ENCODE measurements at places on chromosomes 3 and 15.

DNA sequence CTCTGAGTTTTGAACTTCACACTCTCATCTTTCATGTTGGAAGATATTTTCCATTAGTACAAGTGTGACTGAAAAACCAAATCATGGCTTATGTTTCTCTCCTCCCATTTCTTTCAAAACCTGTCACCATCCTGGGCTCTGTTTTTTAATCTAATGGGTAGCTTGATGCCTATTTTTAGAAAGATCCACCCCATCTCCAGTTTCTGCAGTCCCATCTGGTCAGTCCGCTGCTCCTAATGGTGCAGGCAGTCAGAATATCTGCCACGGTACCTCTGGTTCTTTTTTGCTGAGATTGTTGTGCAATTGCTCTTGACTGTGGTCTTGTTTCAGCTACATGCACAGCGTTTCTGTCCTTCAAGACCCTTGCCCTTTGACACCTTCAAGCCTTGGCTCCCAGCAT lies 240.9 kb upstream of the CADM2 start:
- no peak for ATAC-seq

- ATAC-seq: peak; percentile 99
Observed at GRCh38 chr3:112074616-112075497, 11.3 kb upstream of the C3orf52 start.

GRCh38 chr15:34327906-34328305 lies 9.7 kb downstream of the SLC12A6 start:
- ATAC-seq: no peak

- no peak for ATAC-seq
Observed at GRCh38 chr15:35746121-35746520, 200.2 kb upstream of the DPH6 start.

DNA sequence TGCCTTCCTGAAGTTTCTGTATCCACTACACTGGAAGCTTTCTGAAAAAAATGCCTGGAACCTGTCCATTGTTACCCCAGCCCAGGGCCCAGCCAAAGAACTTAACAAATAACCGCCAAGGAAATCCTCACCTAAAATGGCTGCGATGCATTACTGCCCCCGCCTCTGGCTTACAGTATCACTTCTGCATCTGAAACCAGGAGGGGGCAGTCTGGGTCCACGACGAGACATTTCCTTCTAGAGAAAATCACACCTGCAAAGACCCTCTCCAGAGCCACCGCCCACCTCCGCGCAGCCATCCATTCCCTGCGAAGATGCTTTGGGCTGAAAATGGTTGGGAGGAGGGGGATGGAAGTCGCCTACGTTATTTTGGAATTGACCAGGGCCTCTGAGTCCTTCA lies 22.4 kb upstream of the CELF6 start:
- peak; percentile 20 for ATAC-seq

- ATAC-seq: peak; percentile 31
Observed at GRCh38 chr3:81484520-81484919, 276.9 kb downstream of the GBE1 start.

DNA sequence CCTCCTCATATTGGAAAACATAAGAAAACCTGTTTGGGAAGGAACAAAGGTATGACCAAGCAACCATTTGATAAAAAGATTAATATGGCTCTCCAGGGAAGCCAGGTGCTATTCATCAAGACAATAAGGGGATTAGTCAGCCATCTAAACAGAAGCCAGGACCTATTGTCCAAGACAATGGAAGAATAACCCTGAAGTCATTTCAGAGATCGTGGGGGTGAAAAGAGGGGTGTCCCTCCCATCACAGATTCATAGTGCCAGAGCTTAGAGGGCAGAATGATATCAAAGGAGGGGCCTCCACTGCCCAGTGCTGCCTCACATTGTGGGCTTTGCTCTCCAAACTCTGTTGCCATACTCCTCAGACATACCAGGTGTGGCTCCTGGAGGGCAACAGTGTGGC lies 73.5 kb downstream of the DAPK2 start:
- ATAC-seq: no peak

- ATAC-seq: no peak
Observed at GRCh38 chr3:59446775-59447465, 397.1 kb upstream of the CFAP20DC start.

GRCh38 chr3:172442606-172443005 lies 5.7 kb downstream of the GHSR start:
- no peak for ATAC-seq

GRCh38 chr3:1404270-1404962 lies 311.6 kb downstream of the CNTN6 start:
- ATAC-seq: no peak

GRCh38 chr3:31055757-31056156 lies 161.3 kb upstream of the GADL1 start:
- ATAC-seq: no peak

DNA sequence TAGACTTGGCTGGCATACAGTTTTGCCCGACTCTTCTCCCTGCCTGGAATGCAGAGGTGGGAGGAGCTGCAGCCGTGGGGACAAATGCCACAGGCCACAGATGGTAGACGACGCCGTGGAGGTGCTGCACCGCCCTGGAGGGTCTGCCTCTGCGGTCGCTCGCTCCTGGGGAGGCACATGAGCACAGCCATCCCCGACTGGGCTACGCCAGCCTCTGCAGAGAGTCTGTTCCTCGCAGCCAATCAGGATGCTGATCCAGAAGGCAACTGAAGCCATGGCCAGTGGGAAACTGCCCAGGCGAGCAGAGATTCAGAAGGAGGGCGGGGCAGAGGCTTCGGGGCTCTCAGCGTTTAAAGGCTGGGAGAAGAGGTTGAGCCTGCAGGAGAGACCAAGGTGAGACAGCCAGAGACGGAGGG lies 11.9 kb upstream of the LRRC15 start:
- ATAC-seq: peak; percentile 100

- no peak for ATAC-seq
Observed at GRCh38 chr3:72591522-72592421, 256.5 kb downstream of the SHQ1 start.

- no peak for ATAC-seq
Observed at GRCh38 chr3:131892331-131892730, 142.5 kb downstream of the CPNE4 start.

DNA sequence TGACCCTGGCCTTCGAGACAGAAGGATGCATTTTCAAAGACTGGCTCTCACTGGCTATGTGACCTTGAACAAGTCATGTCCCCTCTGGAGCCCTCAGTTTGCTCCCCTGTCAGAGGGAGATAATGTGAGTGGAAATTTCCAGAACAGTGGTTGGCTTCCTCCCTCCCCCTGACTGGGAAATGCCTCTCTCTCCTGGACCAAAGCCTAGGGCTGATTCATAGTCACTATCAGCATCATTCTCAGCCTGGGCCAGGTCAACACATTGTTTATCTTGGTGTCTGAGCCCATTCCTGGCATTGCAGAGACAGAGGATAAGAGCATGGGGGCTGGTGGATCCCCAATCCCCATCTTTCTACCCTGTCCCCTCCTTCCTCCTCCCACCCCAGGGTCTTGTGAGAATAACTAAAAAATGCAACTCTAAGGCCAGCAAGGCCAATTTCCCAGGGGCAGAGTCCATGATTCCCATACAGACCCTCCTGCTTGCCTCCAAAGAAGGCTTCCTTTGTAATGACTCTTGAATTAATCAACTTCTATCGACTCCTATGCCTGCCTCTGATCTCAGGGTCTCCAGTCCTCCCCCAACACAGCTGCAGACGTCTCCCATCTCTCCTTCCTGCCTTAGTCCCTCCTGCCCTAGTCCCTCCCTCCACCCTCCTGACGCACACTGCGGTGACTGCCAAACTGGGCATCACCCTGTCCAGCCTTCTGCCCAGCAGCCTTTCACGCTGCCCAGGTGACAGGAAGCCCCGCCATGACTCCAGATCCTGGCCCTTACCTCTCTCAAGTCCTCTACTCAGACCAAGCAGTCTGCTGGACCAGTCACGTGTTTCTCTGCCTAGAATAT lies 35.4 kb upstream of the CORO2B start:
- peak; percentile 91 for ATAC-seq

- ATAC-seq: no peak
Observed at GRCh38 chr15:75109736-75110130, 86.3 kb downstream of the PPCDC start.

DNA sequence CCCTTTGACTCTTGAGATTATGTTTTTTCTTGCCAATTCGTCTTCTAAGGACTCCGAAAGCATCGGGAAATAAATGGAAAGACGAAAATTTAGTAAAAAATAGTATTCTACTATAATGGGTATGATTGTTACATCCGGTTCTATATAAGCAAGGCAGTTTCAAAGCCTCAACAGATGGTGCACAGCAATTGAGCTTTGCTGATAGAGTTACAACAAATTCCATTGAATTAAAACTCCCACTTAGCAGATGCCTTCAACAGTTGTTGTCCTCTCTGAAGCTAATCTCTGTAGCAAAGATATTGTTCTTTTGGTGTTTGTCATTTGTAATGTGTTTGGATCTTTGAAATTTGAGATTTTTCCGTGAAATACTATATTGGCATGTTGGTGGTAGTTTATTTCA lies 16.1 kb upstream of the GHSR start:
- ATAC-seq: no peak

- no peak for ATAC-seq
Observed at GRCh38 chr15:79442911-79443310, 10.8 kb downstream of the MINAR1 start.

All from SK-N-SH treated with all-trans-retinoic acid at 6 μM for 48 hours (cell line).